ENCODE measurements at places on chromosomes 4 and X.

- peaks cover 1% of the 10 kb centered on the region for H3K36me3 ChIP-seq
- DNase-seq, result no peak
- H3K27me3 ChIP-seq, result no peaks in the 10 kb centered on the region
- H3K27ac ChIP-seq, result no peak overlapping the region
Measured at GRCh38 chr4:8368061-8368481, 72.5 kb downstream of the ACOX3 start.

- H3K4me3 ChIP-seq, result no peak overlapping the region
- H3K27me3 ChIP-seq, result peaks cover 2% of the 10 kb centered on the region
- H3K4me1 ChIP-seq, result peaks cover 5% of the 10 kb centered on the region
- no peak overlapping the region for H3K27ac ChIP-seq
- no peaks in the 10 kb centered on the region for H3K36me3 ChIP-seq
Measured at GRCh38 chr4:38241541-38241940, 281.3 kb downstream of the PTTG2 start.

- H3K27me3 ChIP-seq, result no peaks in the 10 kb centered on the region
- peak; percentile 24 for DNase-seq
- H3K27ac ChIP-seq, result no peak overlapping the region
- H3K4me3 ChIP-seq, result no peak overlapping the region
- H3K36me3 ChIP-seq, result no peaks in the 10 kb centered on the region
Measured at GRCh38 chr4:111854494-111855087, 290.7 kb upstream of the FAM241A start.

GRCh38 chr4:134501973-134502643, 300.5 kb upstream of the PABPC4L start:
- no peak for DNase-seq
- no peak overlapping the region for H3K4me3 ChIP-seq
- no peaks in the 10 kb centered on the region for H3K4me1 ChIP-seq
- H3K27ac ChIP-seq, result no peak overlapping the region
- H3K36me3 ChIP-seq, result no peaks in the 10 kb centered on the region

- H3K4me1 ChIP-seq, result peaks cover 28% of the 10 kb centered on the region
- H3K27ac ChIP-seq, result no peak overlapping the region
- H3K36me3 ChIP-seq, result peaks cover 5% of the 10 kb centered on the region
- DNase-seq, result no peak
Measured at GRCh38 chr4:113785781-113786180, 24.2 kb upstream of the CAMK2D start.

- no peak overlapping the region for H3K27ac ChIP-seq
- H3K4me1 ChIP-seq, result no peaks in the 10 kb centered on the region
- no peaks in the 10 kb centered on the region for H3K36me3 ChIP-seq
- H3K4me3 ChIP-seq, result no peak overlapping the region
- H3K27me3 ChIP-seq, result peaks cover 1% of the 10 kb centered on the region
Measured at GRCh38 chr4:141074098-141074878, 59.0 kb downstream of the RNF150 start.

DNA sequence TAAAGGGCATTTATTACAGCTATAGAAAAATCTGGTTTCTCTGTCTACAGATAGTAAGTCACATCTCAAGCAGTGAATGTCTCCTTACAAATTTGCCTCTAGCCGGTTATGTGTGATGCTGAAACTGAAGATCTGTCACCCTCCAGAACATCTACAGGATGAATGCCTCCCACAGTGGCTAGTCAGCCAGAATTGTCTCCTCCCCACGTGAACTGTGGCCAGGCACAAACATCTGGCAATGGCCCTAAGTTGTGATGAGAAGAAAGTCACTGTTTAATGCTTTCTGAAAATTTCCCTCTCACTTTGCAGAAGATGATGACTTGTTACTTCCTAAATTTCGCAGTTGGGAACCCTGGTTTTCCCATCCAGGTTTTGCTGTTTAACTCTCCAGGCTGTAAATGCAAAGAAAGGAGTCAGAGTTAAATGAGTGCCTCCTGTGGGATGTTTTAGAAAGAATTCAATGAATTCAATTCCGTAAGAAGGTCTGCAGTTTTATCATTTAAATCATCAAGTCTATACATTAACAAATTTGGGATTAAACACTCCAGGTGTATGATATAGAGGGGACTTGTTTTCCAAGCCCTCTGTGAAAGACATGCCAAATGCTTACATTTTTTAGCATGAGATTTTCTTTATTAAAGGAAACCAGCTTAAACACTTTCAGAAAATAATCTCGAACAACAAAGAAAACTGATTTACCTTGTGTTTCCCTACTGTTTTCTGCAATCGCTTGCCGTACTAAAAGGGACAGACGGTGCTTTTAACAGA, 55.4 kb upstream of the TLR3 start:
- no peak overlapping the region for H3K27ac ChIP-seq
- H3K4me1 ChIP-seq, result no peaks in the 10 kb centered on the region
- no peak overlapping the region for H3K4me3 ChIP-seq
- H3K36me3 ChIP-seq, result no peaks in the 10 kb centered on the region
- H3K27me3 ChIP-seq, result peaks cover 6% of the 10 kb centered on the region
- DNase-seq, result no peak

GRCh38 chrX:11611965-11612364, 53.8 kb downstream of the ARHGAP6 start:
- peaks cover 2% of the 10 kb centered on the region for H3K27me3 ChIP-seq
- no peak overlapping the region for H3K4me3 ChIP-seq
- H3K36me3 ChIP-seq, result no peaks in the 10 kb centered on the region
- no peak for DNase-seq
- no peaks in the 10 kb centered on the region for H3K4me1 ChIP-seq

- DNase-seq, result peak; percentile 1
- no peaks in the 10 kb centered on the region for H3K36me3 ChIP-seq
- no peak overlapping the region for H3K4me3 ChIP-seq
Measured at GRCh38 chr4:12978310-12978709, 505.8 kb downstream of the RAB28 start.

DNA sequence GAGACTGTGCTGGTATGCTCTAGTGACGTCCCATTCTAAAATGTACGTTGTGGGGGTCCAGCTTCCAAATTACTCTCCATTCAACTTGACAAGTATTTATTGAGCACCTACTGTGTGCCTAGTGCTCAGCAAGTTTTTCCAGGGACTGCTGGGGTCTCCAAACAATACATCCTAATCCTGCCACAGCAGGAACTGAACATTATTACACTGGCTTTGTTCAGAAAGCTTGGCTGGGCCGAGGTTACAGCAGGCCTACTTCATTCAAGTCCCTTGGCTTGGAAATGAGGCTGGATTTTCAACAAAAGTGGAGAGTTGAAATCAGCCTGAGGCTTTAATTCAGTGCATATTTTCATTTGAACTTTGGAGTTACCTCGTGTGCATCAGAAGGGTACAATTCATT, 78.0 kb downstream of the GUCY2F start:
- H3K4me1 ChIP-seq, result no peaks in the 10 kb centered on the region
- no peak overlapping the region for H3K27ac ChIP-seq
- H3K36me3 ChIP-seq, result no peaks in the 10 kb centered on the region

DNA sequence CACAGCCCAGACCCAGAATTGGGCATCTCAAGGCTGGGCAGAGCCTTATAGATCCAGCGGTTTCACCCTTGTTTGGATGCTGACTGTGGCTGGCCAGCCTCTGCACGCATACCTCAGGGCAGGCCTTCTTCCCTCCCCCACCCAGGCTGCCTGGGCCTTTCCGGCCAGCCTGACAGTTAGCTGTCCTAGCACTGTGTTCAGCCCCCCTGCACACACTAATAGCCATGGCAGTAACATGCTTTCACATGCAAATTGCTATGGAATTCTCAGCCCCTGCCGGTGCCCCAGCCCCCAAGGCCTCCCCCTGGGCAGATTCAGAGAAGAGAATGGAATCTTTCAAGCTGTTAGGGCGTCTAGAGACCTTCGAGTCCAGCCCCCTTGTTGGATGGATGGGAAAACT, 17.7 kb downstream of the EFNB1 start:
- no peak for DNase-seq
- no peaks in the 10 kb centered on the region for H3K4me1 ChIP-seq
- no peaks in the 10 kb centered on the region for H3K27me3 ChIP-seq
- H3K27ac ChIP-seq, result no peak overlapping the region
- peaks cover 2% of the 10 kb centered on the region for H3K36me3 ChIP-seq

All from activated CD8-positive, alpha-beta T cell treated with anti-CD3 and anti-CD28 coated beads for 36 hours (primary cell).